ENCODE measurements at places on chromosomes 13 and 19.

GRCh38 chr19:51135986-51136762, 5.9 kb upstream of the SIGLEC7 start:
- no peak for DNase-seq

DNA sequence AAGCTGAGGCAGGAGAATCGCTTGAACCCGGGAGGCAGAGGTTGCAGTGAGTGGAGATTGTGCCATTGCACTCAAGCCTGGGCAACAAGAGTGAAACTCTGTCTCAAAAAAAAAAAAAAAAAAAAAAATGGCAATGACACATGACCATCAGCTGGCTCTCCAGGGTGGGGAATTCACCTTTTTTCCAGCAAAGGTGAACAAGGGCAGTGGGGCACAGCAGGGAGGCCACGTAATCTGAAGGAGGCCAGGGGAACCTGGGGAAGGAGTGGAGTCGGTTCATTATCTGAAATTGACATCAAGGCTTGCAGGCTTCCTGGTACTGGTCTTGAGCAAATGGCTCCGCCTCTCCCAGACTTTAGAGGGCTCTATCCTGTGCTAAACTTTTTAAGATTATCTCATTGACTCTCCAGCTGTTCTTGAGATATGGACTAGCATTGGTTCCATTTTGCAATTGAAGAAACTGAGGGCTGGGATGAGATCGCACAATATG, 28.1 kb downstream of the KEAP1 start:
- DNase-seq, result no peak

- DNase-seq, result no peak
Observed at GRCh38 chr19:11227195-11227886, 12.1 kb upstream of the ANGPTL8 start.

GRCh38 chr19:28665748-28666147, 547.2 kb downstream of the UQCRFS1 start:
- DNase-seq, result no peak

DNA sequence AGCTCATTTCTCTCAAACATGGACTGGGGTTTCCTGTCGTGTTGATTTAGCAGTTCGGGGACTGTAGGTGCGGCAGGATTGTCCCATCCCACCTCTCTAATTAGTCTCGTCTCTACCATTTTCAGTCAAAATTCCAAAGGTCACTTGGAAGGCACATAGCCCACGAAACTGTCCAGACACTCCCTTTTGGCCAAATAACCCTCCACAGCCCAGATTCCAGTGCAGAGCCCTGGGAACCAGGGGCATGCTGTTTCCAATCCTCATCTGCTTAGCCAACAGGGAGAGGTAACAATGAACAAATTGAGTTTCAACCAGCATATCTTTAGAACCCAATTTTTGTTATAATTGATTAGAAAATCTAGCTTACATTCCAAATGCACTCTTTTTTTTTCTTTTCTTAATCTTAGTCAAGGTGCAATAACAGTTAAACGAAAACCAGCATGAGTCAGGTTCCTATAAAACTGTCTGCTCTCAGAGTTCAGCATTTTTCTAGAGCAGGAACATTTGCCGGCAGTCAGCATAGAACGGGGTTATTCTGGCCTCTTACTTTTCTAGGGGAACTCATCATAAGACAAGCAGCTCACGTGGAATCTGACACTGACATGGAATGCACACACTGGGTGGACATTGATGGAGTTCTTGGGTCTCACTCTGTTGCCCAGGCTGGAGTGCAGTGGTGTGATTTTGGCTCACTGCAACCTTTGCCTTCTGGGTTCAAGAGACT, 14.4 kb upstream of the CEBPA start:
- DNase-seq, result peak; percentile 6

GRCh38 chr13:35160896-35161295, 218.8 kb downstream of the NBEA start:
- DNase-seq, result no peak

DNA sequence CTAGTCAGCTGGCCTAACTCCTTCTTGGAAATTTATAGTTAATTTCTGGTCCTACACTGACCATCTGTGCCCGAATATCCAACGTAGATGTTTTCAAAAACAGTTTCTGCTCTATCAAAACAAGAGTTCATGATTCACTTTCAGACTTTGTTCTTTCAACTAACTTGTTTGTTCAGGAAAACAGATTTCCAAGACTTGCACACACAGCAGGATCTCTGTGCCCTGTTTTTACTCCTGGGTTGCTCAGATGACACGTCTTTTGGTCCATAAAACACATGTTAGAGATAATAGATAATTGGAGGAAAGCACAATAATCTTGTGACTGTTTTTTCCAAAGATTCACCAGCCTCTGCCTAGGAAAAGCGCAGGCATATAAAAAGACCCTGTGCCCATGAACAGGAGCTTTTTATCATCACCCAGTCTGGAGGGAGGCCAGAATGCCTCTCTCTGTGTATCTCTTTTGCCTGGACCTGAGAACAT, 218.0 kb downstream of the IRS2 start:
- no peak for DNase-seq

DNA sequence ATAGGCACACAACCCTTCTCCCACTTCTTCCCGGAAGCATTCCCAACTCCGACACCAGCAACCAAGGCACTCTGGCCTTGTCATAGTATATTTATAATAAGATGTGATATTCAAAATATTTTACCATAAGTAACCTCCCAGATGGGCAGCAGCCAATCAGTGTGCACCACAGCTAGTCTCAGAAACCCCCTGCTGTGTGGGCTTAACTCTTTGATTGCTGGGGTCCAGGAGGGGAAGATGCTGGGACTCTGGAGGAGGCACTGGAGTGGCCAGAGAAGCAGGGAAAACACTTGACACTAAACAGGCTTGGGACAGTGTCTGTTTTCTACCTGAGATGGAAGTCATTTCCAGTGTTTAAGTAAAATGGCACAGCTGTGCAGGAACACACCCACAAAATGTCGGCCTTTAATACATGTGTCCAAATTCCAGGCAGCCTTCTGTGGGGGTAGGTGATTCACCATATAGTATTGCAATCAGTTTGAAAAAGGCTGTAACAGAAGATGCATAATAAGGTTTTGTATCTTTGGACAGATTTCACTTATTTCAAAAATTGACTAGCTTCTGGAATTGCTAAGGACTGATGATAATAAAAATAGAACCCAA, 100.7 kb downstream of the MBNL2 start:
- no peak for DNase-seq

GRCh38 chr13:97434397-97435201, 630 bp downstream of the RAP2A start:
- DNase-seq, result peak; percentile 72

DNA sequence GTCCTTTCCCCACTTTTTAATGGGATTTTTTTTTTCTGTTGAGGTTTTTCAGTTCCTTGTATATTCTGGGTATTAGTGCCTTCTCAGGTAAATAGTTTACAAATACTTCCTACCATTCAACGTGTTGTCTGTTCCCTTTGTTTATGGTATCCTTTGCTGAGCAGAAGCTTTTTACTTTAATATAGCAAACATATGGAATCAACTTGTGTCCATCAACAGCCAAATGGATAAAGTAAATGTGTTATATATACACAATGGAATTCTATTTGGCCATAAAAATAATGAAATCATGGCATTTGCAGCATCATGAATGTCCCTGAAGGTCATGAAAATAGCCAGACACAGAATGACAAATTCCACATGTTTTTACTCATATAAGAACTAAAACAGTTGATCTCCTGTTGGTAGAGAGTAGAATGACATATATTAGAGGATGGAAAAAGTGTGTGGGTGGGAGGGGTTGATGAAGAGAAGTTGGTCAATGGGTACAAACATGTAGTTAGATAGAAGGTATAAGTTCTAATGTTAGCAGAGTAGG, 500.8 kb downstream of the SLITRK6 start:
- DNase-seq, result no peak

DNA sequence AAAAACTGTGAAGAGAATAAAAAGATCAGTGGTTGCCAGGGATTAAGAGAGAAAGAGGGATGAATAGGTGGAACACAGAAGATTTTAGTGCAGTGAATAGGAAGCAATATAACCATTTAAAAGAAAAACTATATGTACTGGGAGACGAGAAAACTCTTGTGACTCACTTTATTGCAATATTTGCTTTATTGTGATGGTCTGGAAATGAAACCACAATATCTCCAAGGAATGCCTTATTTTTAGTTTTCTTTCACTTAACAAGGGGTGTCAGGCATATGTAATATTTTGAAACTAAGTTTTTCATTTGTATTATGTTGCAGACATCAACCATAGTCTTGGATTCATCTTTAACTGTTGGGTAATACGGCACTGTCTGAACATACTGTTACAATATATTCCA, 1308.2 kb downstream of the PCDH9 start:
- DNase-seq, result no peak
